Activated naive CD8-positive, alpha-beta T cell treated with anti-CD3 and anti-CD28 coated beads for 36 hours (primary cell): ENCODE measurements at places on chromosomes 16 and 17. TPM values are rescaled to one million over a fixed set of nuclear protein-coding genes. Genes with fewer than 3 reads are reported as not detected.
A peak's percentile ranks its signal among the peaks of the same experiment; 100 is the strongest.

DNA sequence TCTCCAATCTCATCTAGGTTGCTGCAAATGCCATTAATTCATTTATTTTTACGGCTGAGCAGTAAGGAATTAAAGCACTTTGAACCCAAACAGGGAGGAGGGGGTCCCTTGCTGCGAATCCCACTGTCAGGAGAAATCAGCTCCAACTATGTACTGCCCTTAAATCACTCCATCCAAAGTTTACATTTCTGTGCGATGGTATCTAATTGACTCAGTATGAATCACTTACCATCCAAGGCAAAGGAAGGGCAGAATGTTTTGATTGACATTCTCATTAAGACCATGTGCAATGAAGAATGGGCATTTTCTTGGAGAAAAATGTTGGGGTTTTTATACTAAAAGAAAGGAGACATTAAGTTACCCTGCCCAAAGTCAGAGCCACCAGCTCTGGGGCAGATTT is 47.7 kb upstream of the XYLT1 start:
- H3K36me3 ChIP-seq: no peaks in the 10 kb centered on the region
- no peak overlapping the region for H3K27ac ChIP-seq
- no peak for DNase-seq
- H3K4me1 ChIP-seq: no peaks in the 10 kb centered on the region
- no peak overlapping the region for H3K4me3 ChIP-seq
- peaks cover 4% of the 10 kb centered on the region for H3K27me3 ChIP-seq

DNA sequence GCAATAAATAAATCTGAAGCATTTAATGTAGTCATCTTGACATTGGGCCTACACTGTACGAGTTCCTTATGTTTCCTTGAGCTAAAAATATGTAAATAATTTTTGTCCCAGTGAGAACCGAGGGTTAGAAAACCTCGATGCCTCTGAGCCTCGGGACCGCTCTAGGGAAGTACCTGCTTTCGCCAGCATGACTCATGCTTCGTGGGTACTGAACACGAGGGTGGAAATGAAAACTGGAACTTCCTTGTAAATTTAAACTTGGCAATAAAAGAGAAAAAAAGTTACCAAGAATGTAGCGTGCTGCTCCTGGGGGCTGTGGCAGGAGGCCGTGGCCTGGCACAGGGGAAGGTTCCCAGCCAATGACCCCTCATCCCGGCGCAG is 74.1 kb downstream of the SOCS1 start:
- no peaks in the 10 kb centered on the region for H3K27me3 ChIP-seq
- H3K36me3 ChIP-seq: peaks cover 2% of the 10 kb centered on the region
- peak; percentile 30 for DNase-seq
- H3K27ac ChIP-seq: peak overlapping the region; percentile 48

GRCh38 chr17:72516772-72517399 is 396.1 kb downstream of the SOX9 start:
- no peaks in the 10 kb centered on the region for H3K4me1 ChIP-seq
- peaks cover 28% of the 10 kb centered on the region for H3K27me3 ChIP-seq
- DNase-seq: no peak
- no peak overlapping the region for H3K4me3 ChIP-seq

DNA sequence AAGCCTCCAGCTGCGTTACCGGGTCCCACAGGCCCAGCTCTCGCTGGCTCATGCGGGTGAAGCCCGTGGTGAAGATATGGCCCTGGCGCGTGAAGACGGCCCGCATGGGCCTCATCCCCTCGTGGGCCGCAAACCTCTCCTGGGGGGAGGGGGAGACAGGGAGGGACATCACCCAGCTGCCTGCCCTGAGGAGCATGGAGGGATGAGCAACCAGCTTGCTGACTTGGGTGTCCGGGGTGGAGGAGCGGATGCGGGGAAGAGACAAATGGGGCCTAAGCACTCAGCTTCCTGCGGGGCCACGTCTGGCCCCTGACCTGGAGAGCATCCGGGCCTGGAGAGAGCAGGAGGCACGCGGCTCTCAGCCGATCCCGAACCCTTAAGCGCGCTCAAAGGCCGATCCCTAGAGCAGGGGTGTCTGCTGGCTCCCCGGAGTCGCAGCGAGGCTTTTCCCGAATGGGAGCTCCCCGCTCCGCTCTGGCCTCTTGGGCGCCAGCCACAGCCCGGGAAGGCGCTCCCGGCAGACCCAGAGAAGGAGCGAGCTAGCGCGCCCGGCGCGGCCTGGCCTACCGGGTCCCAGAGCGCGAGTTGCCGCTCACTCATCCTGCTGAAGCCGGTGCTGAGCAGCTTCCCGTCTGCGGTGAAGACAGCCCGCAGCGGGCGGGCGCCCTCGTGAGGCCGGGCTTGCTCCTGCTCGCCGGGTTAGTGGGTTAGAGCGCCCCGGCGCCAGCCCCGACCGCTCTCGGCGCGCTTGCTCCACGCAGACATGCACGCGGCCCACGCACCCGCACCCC is 5.0 kb downstream of the CORO6 start:
- H3K36me3 ChIP-seq: peaks cover 2% of the 10 kb centered on the region
- H3K27ac ChIP-seq: peak overlapping the region; percentile 81
- H3K27me3 ChIP-seq: no peaks in the 10 kb centered on the region
- peak; percentile 89 for DNase-seq
- peaks cover 42% of the 10 kb centered on the region for H3K4me1 ChIP-seq
- peak overlapping the region; percentile 81 for H3K4me3 ChIP-seq

DNA sequence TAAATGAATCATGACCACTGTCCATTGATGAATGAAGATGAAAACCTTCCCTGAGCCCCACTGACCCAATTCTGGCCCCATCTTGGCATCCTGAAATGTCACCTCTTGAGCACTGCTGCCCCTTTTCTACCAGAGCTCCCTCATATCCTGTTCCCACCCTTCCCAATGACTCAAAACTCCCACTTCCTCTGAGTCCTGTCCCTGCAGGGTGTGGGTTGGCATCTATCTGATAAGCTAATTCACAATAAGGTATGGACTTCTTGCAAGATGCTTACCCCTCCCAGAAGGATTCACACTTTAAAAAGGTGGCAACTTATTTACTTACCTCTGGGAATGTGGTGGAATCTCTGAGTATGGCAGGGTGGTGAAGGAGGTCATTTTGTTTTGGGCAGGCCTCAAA is 13.3 kb upstream of the CSNK2A2 start:
- H3K36me3 ChIP-seq: peaks cover 1% of the 10 kb centered on the region
- no peak overlapping the region for H3K27ac ChIP-seq
- no peaks in the 10 kb centered on the region for H3K4me1 ChIP-seq
- no peak overlapping the region for H3K4me3 ChIP-seq
- DNase-seq: no peak

- peaks cover 3% of the 10 kb centered on the region for H3K27me3 ChIP-seq
- H3K36me3 ChIP-seq: no peaks in the 10 kb centered on the region
- H3K4me3 ChIP-seq: no peak overlapping the region
- H3K27ac ChIP-seq: no peak overlapping the region
- H3K4me1 ChIP-seq: no peaks in the 10 kb centered on the region
Observed at GRCh38 chr17:27959382-27959709, 66.2 kb upstream of the LYRM9 start.

GRCh38 chr16:3879258-3879886 is 1.1 kb downstream of the CREBBP start:
- peak overlapping the region; percentile 52 for H3K27ac ChIP-seq
- H3K27me3 ChIP-seq: peaks cover 6% of the 10 kb centered on the region
- DNase-seq: peak; percentile 15

DNA sequence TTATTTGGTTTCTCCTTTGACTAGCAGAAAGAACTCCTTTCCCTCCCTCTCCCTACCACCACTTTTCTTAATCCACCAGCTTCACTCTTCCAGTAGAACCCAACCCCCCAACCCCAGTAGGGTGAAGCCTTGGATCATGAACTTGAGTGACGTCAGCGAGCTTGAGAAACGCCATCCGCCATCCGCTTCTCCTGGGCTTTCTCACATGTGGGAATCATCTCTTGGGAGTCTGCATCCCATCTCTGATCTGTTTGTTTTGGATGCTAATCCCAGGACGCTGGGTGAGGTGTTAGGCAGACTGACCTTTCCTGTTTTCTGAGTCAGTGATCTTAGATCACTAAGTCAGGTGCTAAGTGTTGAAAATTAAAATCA is 16.0 kb upstream of the SOX9 start:
- no peak overlapping the region for H3K4me3 ChIP-seq
- H3K27me3 ChIP-seq: peaks cover 18% of the 10 kb centered on the region
- H3K4me1 ChIP-seq: no peaks in the 10 kb centered on the region
- no peak overlapping the region for H3K27ac ChIP-seq
- no peaks in the 10 kb centered on the region for H3K36me3 ChIP-seq

GRCh38 chr16:30110661-30111060 is 2.7 kb downstream of the GDPD3 start:
- peaks cover 3% of the 10 kb centered on the region for H3K36me3 ChIP-seq
- no peak for DNase-seq
- peaks cover 2% of the 10 kb centered on the region for H3K4me1 ChIP-seq
- H3K4me3 ChIP-seq: no peak overlapping the region
- H3K27me3 ChIP-seq: no peaks in the 10 kb centered on the region

GRCh38 chr17:61352408-61352770 is 47.3 kb upstream of the TBX2 start:
- H3K4me1 ChIP-seq: no peaks in the 10 kb centered on the region
- no peaks in the 10 kb centered on the region for H3K27me3 ChIP-seq

DNA sequence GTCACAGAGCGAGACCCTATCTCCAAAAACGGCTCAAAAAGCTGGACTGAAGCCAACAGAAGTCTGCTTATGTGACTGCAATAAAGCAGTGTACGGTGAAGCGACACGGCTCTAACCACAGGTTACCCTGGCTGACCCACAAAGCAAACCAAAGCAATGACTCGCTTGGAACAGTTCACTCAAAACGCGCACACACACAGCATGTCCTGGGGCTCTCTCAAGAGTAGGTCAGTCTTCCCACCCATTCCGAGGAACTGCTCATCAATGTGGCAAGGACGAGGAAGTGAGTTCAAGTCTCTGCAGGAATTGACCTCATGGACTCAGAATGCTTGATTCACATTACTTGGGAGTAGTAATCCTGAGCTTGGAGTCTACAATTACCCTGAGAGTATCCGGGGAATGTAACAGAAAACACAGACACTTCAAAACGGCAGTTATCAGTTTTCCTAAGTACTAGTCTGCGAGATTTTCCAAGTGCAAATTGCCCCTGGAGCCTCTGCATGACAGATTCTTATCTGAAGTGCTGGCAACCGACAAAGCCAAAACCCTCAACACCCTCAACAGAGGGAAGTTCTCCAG is 25.4 kb downstream of the PELP1 start:
- peaks cover 11% of the 10 kb centered on the region for H3K4me1 ChIP-seq
- peak; percentile 18 for DNase-seq
- no peak overlapping the region for H3K4me3 ChIP-seq
- no peaks in the 10 kb centered on the region for H3K27me3 ChIP-seq
- peak overlapping the region; percentile 5 for H3K27ac ChIP-seq

DNA sequence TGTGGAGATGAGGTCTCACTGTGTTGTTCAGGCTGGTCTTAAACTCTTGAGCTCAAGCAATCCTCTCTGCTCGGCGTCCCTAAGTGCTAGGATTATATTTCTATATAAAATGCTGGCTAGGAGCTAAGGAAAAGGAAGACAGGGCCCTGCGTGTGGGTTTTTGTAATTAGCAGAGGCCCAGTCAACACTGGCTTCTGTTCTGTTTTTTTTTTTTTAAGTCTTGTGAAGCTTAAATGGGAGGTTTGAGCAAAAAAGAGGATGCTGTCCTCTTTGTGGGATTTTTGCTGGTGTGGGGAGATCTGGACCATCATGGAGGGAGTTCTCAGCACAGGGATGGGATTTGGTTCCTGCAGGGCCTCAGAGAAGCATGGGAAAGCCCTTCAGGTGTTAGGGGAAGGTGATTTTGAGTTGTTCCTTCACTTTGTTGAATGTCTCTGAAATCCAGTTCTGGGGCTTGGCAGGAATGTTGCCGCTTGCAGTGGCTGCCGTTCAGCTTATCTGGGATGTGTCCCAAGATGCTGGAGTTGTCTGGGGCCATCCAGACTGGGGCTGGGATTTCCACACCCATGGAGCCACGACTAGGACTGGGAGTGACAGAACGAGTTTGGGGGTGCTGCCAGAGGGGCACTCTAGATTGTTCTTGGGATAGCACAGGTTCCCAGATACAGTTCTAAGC is 4.2 kb downstream of the PYCARD start:
- peaks cover 56% of the 10 kb centered on the region for H3K4me1 ChIP-seq
- peak overlapping the region; percentile 36 for H3K27ac ChIP-seq
- no peak for DNase-seq
- no peak overlapping the region for H3K4me3 ChIP-seq
- H3K27me3 ChIP-seq: no peaks in the 10 kb centered on the region

DNA sequence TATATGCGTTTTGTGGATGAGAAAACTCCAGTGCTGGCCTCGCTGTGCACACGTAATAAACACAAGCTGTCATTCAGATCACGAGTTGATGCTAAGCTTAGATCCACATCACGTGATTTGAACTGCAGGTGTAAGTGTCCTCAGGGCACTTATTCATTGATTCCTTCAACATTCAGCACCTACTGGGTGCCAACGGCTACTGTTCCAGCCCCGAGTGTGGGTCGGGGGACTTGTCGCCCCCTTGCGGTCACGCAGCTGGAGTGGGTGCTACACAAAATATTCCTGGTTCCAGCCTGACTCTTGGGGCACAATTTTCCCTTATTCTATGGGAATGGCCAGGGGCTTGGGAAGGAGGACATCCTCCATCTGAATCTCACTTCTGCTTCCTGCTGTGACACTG is 29.9 kb upstream of the GINS2 start:
- H3K36me3 ChIP-seq: no peaks in the 10 kb centered on the region
- no peak for DNase-seq
- no peak overlapping the region for H3K4me3 ChIP-seq

GRCh38 chr17:21233581-21234347 is 19.4 kb downstream of the NATD1 start:
- no peak overlapping the region for H3K27ac ChIP-seq
- H3K27me3 ChIP-seq: no peaks in the 10 kb centered on the region
- peaks cover 4% of the 10 kb centered on the region for H3K36me3 ChIP-seq
- no peak for DNase-seq

- no peaks in the 10 kb centered on the region for H3K27me3 ChIP-seq
- no peak for DNase-seq
- no peak overlapping the region for H3K27ac ChIP-seq
Observed at GRCh38 chr16:31277659-31278260, 18.0 kb downstream of the ITGAM start.

GRCh38 chr17:76485569-76485968 is 15.7 kb downstream of the RHBDF2 start:
- H3K4me3 ChIP-seq: no peak overlapping the region
- no peak overlapping the region for H3K27ac ChIP-seq
- H3K4me1 ChIP-seq: peaks cover 12% of the 10 kb centered on the region

GRCh38 chr17:30091121-30091670 is 25.4 kb upstream of the NSRP1 start:
- H3K36me3 ChIP-seq: no peaks in the 10 kb centered on the region
- peaks cover 20% of the 10 kb centered on the region for H3K27me3 ChIP-seq
- H3K4me1 ChIP-seq: peaks cover 10% of the 10 kb centered on the region
- no peak for DNase-seq

DNA sequence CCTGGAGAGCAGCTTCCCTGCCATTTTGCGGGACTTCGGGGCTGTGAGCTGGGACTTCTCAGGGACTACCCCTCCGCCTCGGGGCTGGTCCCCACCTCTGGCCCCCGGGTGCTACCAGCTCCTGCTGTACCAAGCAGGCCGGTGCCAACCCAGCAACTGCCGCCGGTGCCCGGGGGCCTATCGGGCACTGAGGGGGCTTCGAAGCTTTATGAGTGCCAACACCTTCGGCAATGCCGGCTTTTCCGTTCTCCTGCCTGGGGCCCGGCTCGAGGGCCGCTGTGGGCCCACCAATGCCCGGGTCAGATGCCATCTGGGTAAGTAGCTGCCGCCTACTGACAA is 1.3 kb downstream of the ASPHD1 start:
- H3K36me3 ChIP-seq: no peaks in the 10 kb centered on the region
- H3K27me3 ChIP-seq: peaks cover 32% of the 10 kb centered on the region
- no peak overlapping the region for H3K4me3 ChIP-seq
- DNase-seq: no peak

Gene SULT1A4
- total RNA-seq: 1.6 TPM

Gene RBFOX1
- total RNA-seq: not detected

Gene ARMC5
- total RNA-seq: 14.3 TPM

Gene KRTAP4-9
- not detected for total RNA-seq

Gene C17orf67
- 1.5 TPM for total RNA-seq

Gene KRT25
- not detected for total RNA-seq

Gene KRT14
- total RNA-seq: not detected

Gene NPIPB13
- total RNA-seq: 8.1 TPM
